Stimulated activated CD8-positive, alpha-beta memory T cell treated with anti-CD3 and anti-CD28 coated beads, Interleukin-12 subunit alpha, Interleukin-12 subunit beta, amount 100 ng/mL, for 4 hours (primary cell): ENCODE measurements at places on chromosomes 4 and X.
A peak's percentile ranks its signal among the peaks of the same experiment; 100 is the strongest.

DNA sequence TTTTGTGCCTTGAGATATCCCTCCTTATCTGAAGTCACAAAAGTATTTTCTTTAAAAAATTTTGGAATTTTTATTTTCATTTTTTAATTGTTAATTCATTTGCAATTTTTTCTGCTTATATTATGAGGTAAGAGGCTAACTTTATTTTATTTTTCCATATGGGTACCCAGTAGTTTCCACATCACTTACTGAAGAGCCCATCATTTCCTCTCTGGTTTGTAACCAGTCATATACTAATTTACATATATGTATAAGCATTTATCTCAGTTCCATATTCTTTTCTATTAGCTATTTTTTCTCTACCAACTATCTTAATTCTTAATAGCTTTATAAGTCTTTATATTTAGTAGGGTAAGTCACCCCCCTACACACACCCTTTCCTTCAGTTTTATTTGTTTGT is 27.0 kb downstream of the MGARP start:
- DNase-seq: no peak

GRCh38 chr4:111031596-111031995 is 408.7 kb upstream of the PITX2 start:
- no peak for DNase-seq

DNA sequence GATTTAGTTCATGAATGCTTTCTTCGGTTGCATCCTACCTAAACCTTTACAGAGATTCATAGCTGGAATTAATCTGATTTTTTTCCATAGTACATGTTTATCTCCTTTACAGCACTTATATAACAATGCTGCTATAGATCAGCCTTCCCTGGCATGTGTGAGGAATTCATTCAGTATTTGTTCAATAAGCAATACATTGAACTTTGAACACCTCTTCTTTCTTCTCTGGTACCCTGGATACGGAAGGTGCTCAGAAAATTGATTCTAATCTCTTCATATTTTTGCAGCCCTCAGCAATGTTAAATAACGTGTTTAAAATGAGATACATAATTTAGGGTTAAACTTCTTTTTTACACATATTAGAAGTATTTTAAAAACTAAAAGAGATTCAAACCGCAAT is 467.4 kb downstream of the TRIML1 start:
- no peak for DNase-seq

GRCh38 chr4:25031077-25031621 is 403 bp upstream of the LGI2 start:
- no peak for DNase-seq

DNA sequence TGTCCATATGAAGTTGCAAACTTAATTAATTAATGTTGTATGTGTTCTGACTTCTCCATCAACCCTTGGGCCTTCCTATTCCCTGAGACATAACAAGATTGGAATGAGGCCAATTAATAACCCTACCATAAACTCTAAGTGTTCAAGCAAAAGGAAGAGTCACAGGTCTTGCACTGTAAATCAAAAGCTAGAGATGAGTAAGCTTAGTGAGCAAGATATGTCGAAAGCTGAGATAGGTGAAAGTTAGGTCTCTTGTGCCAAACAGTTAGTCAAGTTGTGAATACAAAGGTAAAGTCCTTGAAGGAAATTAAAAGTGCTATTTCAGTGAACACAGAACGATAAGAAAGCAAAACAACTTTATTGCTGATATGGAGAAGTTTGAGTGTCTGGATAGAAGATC is 58.2 kb upstream of the GPRIN3 start:
- no peak for DNase-seq

DNA sequence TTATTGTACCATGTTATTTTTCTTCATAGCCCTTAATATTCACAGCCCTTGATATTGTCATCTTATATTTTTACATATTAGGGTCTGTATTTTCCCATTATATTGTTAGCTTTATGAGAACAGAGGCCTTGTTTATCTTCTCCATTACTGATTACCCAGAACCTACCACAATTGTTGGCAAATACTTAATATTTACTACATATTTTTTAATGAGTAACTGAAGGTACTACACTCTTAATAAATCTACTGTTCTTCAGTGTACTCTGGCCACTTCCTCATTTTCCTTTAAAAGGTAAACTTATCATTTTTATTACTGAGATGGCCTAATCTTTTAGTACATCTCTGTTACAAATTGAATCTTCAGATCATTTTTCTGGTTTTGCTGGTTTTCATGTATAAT is 133.5 kb downstream of the COL4A5 start:
- DNase-seq: no peak

DNA sequence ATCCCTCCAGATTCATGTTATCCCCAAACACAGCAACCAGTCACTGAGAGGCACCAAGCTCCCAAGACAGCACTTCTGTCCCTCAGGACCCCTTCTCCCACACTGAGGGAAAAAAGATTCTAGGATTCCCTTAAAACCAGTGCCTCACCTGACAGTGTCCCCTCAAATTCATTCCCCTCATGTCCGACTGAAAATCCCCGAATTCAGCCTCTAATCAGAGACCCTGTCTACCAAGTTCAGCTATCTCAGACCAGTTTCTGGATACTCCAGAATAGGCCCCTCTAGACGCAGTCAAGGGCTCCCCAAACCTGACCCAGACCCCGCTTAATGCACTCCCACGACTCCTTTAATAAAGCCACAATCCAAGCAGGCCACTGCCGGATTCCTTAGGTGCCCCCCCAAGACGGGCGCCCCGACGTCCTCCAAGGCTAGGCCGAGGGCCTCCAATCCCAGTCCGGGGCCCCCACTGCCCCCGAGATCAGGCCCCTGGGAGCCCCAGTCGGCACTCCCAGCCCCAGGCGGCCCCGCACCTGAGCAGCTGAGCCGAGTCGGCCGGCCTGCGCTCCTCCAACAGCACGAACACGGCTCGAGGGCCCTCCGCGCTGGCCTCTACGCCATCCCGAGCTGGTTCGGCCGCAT is 457 bp downstream of the TFE3 start:
- DNase-seq: no peak

DNA sequence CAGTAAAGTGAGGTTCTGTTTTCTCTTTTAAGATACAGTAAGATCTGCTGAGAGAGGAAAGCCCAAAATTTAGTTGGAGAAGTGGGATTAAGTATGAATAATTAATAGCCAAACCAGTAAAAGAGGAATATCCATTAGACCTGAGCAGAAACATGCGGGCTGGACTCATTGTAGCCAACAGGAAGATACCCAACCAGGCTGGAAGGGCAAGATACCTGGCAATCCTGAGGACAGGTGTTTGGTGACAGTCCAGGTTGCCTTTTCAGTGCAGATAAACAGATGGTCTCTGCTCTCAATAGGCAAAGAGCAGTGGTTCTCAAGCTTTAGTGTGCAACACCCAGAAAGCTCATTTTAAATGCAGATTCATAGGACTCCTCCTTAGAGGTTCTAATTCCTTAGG is 980.8 kb upstream of the GRID2 start:
- DNase-seq: no peak

DNA sequence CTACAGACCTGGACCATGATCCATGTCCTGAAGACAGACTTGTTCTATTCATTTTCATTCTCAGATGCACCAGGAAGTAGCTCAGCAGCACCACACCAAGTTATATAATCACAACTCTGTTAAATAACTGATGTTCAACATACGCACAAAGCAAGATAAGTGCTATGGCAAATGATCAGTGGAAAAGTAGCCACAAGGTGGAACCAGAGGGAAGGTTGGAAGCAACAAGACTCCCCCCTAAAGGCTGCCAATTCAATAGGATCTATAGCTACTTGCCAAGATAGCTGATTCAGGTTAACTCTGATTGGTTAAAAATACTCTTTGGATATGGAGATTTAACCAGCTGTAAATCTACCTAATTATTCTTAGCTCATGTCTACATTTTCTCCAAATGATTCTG is 23.7 kb upstream of the FAM47B start:
- DNase-seq: no peak

DNA sequence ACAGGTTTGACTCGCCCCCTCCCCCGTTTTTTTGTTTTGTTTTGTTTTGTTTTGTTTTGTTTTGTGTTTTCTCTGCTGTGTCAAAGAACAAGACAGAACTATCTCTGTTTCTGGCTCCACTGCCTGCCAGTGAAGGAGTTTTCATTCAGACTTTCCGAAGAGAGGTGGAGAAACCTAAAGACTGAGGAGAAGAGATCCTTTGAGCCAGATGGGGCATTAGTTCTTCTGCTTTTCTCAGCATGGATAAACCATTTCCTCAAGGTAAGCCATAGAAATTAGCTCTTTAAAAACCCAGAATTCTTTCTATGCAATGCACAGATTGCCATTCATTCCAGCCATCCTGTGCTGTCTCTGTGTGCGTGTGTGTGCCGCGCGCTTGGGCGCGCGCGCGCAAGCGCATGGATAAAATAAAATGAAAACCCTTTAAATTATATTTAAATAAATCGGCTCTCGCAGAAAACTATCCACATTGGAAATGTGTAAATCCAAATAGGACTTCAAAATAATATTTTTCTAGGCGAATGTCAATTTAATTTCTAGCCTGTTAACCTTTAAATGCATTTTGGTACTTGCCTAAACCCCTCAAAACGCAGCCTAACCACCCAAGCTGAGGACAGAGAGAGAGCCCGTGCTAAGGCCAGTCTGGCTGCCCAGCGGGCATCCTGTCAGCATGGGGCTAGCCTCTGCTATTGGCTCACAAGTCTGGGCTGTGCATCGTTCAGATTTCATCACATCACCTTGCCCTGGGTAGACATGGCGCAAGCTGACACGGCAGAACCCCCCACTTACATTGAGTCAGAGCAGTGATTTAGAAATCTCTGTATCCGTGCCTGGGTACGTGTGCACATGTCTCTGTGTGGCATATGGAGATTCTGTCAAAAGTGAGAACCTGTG is 113.0 kb upstream of the VAMP7 start:
- DNase-seq: no peak

GRCh38 chr4:129149906-129150305 is 54.0 kb downstream of the C4orf33 start:
- DNase-seq: no peak

GRCh38 chr4:166460769-166461550 is 587.9 kb downstream of the TLL1 start:
- DNase-seq: no peak

DNA sequence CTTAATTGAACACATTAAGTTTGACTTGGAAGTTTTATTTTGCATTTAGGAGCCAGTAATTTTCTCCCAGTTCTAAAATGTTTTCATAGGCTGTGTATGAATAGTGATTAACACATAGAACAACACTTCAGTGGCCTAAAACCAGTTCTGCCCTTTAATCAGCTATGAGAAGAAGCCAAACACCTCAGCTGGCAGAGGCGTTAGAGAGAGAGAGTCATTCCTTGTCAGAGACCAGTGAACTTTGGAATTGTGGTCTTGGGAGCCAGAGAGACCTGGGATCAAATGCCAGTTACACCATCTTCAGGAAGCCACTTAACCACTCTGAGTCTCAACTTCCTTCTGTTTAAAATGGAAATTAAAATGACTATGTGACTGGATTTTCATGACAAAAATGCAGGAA is 39.3 kb upstream of the PRPS2 start:
- no peak for DNase-seq

DNA sequence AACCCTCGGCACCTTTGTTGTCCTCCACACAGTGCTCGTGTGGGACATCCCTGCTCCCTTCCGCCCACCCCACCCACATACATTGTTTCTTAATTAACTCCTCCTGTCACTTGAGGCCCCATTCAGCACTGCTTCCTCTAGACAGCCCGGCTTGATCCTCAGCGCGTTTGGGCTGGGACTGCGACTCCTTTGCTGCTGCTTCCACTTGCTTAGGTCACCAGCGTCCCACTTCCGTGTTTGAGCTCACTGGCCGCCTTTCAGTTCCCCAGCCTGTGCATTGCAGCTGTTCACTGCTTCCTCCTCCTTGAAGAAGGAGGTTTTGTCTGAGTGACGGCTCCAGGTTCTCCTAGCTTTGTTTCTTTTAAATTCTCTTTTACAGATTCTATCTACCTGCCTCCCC is 16.1 kb downstream of the RNF4 start:
- DNase-seq: peak; percentile 37

DNA sequence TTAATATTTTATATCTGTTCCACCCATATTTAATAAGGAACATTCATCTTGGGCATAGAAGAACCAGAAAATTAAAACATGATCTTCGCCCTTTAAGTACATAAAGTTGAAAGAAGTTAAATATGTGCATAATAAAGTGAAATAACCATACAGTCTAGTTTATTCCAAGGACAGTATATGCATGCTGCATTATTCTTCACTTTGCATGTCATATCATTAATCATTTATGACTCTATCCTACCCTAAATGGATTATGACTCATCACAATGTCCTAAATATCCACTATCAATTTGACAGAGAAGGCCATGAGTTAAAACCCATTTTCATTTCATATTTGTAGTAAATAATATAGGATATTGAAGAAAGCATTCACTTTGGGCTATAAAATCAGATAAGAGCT is 576.5 kb upstream of the GNPDA2 start:
- no peak for DNase-seq

DNA sequence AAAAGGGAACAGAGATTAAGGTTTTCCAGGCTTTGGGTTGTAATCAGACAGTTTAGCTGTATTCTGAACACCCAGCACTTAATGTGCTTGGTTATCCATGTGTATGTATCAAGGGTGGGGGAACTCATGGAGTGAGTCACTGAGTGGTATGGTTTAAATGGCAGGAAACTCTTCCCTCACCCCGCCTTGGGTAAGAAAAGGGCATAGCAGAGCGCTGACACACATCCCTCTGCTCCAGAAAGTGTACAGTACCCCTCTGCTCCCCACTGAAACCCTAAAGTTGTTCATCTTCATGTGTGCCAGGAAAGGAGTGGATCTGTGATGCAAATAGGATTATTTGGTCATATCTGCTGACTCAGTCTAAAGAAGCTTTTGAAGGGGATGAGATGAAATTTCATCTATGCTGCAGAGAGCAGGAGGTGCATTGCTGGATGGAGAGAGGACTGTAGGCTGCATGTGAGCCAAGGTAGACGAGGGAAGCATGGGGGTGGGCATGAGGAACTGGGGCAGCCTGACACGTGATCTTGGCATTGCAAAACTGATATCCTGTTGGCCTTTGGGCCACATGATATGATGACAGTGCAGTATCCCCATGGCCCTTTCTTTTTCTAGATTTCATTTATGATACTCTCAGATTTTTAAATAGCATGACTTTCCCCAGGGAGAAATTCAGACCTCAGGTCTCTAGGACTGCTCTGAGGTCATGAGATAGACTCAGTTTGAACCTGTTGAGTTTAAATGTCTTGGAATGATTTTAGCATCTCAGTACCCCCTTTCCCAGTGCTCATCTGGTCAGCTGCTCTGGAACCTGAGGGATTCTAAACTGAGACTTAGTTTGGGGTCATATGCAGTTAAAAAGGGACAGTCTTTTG is 84.8 kb downstream of the TMEM164 start:
- no peak for DNase-seq

DNA sequence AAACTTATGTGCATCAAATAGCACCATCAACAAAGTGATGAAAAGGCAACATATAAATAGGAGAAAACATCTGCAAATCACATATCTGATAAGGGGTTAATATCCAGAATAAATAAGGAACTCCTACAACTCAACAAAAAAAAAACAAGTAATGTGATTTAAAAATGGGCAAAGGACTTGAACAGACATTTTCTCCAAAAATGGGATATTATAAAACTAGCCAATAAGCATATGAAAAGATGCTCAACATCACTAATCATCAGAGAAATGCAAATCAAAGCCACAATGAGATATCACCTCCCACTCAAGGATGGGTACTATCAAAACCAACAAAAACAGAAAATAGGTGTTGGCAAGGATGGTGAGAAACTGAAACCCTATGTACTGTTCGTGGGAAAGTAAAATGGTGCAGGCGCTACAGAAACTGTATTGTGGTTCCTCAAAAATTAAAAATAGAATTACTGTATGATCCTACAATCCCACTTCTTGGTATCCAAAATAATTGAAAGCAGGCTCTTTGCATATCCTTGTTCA is 2.4 kb downstream of the DNAJB14 start:
- DNase-seq: no peak

GRCh38 chr4:155889031-155889793 is 14.3 kb upstream of the TDO2 start:
- no peak for DNase-seq
